NCI-H1105 treated with DMSO at 0.1 percent for 48 hours (cell line): ENCODE measurements at places on chromosomes 3 and 15.

- DNase-seq, result no peak
Observed at GRCh38 chr3:108546692-108547091, 36.3 kb upstream of the MYH15 start.

GRCh38 chr3:16379838-16380237 is 114.8 kb downstream of the OXNAD1 start:
- no peak for DNase-seq

GRCh38 chr3:190362258-190362657 is 25.7 kb upstream of the CLDN16 start:
- DNase-seq, result no peak

GRCh38 chr15:38876211-38876610 is 311.6 kb upstream of the RASGRP1 start:
- no peak for DNase-seq

DNA sequence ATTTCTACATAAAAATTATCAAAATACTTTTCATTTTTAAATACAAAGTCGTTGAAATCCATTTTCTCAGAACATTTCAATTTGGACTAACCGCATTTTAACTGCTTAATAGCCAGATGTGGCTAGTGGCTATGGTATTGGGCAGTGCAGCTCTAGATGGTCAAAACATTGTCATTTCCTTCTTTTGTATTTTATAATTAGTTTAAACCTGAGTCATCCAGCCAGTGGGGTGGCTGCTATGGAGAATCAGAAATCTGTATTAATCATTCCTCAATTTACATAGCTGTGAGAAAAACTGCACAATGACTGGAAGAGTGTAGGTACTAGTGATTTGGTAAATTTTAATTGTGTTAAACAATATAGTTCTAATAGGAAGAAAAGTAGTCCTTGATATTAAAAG is 245.3 kb downstream of the PDZRN3 start:
- DNase-seq, result no peak

- DNase-seq, result no peak
Observed at GRCh38 chr3:143429628-143430514, 310.3 kb downstream of the CHST2 start.

GRCh38 chr3:101532783-101533602 is 20.0 kb upstream of the SENP7 start:
- no peak for DNase-seq

DNA sequence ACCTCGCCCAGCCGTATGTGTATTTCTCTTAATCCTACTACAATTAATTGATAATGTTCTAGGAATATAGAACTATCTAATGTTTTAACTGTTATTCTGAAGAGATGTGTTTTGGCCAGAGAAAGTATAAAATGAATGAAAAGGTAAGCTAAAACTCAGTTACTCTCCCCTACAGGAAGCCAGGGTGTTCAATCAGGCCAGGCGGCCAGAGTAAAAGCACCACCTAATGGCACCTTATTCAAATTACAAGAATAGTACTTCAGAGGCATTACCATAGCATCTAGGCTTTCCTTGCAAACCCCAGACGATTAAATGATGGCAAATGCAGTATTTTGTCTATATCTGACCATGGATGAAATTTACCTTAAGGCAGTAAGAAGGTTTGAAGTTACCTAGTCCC is 10.4 kb downstream of the SLC12A8 start:
- DNase-seq, result no peak

DNA sequence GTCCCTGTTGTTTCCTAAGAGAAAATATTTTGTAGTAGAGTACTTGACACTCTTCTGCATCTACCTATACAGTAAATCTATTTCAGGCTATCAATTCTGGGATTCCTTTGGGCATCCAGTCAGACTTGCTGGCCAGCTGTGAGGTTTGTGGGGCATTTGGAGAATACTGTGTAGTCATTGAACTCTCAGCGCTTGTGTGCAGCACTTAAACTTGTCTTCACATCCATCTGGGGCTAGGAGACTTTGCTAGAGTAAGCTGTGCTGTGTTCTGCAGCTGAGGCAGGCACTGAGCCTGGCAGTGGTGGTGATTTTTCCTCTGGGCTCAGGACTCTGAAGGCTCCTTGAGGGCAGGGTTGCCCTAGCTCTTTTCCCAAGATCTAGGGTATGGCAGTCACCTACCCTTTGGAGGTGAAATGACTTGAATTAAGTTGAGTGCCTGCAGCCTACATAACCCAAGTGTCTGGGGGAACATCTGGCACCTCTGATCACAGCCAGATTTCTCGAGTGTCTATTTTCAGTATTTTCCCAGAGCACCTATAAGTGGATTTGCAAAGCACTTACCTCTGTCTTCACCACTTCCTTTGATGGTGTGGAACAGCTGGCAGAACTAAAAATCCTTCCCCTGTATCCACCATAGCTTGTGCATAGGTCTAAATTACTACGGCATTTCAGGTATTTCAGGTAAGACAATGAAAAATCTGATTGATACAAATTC is 19.3 kb downstream of the CLSTN2 start:
- DNase-seq, result no peak

DNA sequence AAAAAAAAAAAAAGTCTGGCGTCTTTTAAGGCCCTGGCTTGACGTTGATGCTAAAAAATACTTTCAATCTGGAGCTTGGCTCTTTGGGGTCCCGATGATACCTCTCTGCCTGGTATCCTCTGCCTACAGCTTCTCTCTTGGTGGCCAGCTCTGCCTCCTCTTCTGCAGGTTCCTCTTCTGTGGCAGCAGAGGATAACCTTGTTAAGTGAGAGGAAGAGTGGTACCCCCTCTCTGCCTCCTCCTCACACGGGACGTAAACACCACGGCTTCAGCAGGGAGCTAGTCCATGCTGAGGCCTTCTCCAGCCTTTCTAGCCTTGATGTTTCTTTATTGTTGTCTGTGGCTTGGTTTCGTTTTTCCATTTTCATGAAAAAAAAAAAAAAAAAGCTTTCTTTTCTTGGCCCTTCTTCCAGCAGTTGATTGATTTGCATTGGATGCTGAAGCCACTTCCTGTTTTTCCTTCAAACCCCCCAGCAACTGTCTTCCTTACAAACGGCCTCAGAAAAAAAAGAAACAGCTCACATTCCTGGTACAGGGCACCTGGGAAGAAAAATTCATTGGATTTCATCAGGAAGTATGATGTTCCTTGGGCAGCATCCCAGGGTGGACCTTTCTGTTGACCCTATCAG is 59.7 kb downstream of the RORA start:
- no peak for DNase-seq

DNA sequence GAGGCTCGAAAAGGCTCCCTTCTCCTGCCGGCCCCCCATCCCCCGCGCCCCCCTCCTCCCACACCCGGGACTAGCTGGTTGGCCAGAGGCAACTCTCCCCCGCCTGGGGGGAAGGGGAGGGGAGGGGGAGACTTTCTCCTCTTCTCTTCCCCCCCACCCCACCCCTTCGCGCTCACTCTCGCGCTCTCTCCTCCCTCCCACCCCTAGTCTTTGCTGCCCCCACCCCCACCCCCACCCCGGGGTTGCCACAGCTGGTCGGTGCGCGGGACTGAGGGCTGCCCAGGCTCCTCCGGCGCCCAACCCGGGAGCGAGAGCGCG is 710 bp downstream of the MECOM start:
- DNase-seq, result no peak

DNA sequence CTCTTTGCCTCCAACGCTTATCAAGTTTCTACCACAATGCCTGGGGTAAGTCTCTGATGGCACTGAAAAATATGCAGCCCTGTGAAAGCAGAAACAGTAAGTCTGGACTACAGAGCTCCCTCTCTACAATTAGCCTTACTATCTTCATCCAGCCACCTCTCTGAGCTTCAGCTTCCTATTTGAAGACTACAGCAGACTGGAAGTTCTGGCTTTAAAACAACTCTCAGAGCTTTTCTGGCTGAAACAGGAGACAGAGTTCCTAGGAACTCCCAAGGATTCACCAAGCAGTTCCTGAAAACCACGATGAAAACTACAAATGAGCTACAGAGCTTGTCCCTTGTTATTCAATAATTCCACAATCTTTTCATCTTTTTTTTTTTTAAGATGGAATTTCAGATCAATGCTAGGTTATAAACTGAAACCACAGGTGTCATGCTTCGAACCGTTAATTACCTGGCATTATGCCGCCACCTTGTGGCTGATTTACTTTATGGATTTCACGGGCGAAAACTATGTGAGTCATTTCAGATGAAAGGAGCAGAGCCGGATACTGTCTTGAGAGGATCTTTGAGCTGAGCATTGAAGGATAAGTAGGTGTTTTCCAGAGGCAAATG is 3.9 kb downstream of the CRYGS start:
- peak; percentile 88 for DNase-seq

GRCh38 chr3:44039006-44039405 is 202.7 kb upstream of the TOPAZ1 start:
- DNase-seq, result no peak

DNA sequence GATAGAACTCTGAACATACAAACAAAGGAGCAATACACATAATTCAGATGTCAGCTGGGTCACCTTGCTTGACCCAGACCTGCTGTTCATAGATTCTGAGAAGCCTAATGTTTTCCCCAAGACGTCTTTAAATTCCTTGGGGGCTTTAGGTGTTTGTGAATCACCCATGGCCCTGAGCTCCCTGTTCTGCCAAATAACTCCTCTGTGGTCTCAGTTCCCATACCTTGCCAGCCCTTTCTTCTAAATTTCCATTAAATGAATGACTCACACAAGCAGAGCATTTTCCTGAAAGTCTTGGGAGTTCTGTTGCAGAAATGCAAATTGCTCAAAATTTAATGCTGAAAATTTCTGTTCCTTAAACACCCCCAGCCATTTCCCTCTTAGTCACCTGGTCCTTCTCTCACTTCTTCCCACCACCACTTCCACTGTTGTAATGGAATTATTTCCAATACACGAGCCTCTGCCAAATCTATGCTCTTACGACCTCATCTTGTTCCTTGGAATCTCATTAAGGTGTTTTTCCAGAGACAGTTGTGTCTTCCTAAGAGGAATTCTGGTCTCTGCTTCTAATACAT is 33.4 kb upstream of the PSMD6 start:
- no peak for DNase-seq

DNA sequence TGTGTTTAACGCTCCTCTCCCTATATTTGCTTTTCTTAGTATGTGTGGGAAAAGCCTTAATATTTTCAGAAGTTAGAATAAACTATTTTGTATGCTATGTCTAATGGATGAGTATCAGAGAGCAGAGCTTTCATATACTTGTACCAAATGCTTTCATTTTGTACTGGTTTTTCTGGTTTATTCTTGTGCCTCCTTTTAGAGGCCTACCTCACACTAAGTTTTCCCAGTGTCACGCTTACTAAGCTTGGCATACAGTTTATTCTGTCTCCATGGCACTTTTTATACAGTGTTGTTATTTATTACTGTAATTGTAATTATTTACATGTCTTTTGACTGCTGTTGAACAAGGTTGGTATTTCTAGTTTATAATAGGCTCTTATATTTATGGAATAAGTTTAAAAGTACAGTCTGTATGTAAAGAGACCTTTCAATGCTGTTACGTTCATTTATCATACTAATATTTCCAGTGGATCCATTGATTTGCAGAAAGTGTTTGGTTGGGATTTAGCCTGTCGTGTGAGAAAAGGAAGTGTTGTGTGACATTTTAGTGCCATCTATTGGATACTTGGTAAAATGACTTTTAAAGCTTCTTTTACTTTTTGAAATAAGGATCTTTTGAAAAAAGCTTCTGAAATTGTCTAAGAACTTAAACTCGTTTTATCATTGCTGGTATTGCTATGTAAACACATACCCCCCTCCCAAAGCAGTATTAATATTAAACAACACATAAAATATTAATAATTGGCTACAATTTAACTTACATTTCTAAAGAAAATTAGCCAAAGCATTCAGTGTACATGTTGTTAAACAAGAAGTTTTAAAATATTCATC is 5.2 kb upstream of the EBLN2 start:
- DNase-seq, result peak; percentile 3

GRCh38 chr3:9230596-9230995 is 18.9 kb downstream of the SRGAP3 start:
- DNase-seq, result no peak

DNA sequence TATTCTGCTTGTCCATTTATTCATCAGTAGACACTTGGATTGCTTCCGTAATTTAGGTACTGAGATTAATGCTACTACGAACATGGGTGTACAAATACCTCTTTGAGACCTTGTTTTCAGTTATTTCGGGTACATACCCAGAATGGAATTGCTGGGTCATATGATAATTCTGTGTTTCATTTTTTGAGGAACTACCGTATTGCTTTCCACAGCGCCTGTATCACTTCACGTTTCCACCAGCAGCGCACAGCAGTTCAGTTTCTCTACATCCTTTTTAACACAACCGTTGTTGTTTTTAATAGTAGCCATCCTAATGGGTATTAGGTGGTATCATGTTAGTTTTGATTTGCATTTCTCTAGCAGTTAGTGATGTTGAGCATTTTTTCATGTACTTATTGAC is 9.5 kb downstream of the PAK2 start:
- DNase-seq, result no peak

DNA sequence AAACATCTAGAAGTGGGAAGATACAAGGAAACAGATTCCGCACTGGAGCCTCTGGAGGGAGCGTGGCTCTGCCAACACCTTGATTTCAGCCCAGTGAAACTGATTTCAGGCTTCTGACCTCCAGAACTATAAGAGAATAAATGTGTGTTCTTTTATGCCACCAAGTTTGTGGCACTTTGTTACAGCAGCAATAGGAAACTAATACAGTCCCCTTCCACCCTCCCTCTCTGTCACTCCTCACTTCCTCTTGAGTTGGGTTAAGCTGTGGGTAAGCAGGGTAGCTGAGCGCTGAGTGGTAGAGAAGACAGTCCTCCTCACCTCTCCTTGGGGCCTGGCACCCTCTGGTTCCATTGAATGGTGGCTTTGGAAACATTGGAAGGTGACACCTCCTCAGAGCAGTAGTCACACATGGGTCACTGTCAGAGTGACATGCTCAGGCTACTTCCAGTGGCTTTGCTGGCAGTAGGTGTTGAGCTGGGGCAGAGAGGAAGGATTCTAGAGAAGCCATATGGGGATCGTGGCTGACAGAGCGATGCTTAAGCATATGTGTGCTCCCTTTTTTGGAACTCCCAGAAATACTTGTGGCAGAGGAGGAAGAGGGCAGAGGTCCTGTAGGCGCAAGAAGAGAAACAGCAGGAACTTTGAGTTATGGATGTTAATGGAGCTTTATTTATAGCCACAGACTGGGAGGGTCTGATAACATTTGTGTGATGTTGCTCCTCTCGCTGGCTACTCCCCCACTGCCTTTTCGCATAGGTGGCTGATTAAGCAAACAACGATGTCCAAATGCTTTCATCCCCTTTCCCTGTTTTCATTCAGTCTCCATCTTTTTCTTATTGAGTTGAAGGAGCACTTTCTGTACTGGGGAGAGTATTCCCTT is 14.8 kb upstream of the HCN4 start:
- no peak for DNase-seq

DNA sequence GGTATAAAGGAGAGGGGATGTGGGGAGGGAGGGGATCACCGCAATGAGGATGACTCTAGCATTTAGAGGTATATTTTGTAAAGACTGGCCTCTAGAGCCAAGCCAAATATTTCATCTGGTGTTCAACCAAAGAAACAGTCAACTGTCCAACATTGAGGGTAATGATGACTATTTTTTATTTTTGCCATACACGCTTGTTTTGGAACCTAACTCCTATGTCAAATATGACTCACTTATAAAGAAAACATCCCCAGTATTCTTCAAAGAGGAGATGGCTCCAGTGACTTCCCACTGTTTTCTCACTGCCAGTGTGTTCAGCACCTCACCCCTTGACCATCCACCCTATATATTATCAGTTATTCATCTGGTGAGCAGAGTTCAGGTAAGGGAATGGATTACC is 77.3 kb downstream of the WNT5A start:
- no peak for DNase-seq

- no peak for DNase-seq
Observed at GRCh38 chr3:171347301-171348039, 112.7 kb downstream of the TNIK start.

GRCh38 chr3:73504239-73504638 is 120.5 kb downstream of the PDZRN3 start:
- DNase-seq, result peak; percentile 94
